ENCODE measurements at places on chromosomes 3 and 15. TPM values are rescaled to one million over a fixed set of nuclear protein-coding genes. Genes with fewer than 3 reads are reported as not detected.

TP63 gene
- 3.9 TPM for total RNA-seq

DUOX1 gene
- 0.22 TPM for total RNA-seq

PAQR5 gene
- 9.3 TPM for total RNA-seq

ACAN gene
- 16.3 TPM for total RNA-seq

SLC28A1 gene
- 0.22 TPM for total RNA-seq

LIPC gene
- total RNA-seq, result 0.99 TPM

CTXND1 gene
- 6.3 TPM for total RNA-seq

GOLGA8K gene
- 0.50 TPM for total RNA-seq

SNX4 gene
- total RNA-seq, result 63.4 TPM

DUOXA2 gene
- total RNA-seq, result not detected
